IPS-NIHi11 (cell line): ENCODE measurements at places on chromosomes 1 and 21.

DNA sequence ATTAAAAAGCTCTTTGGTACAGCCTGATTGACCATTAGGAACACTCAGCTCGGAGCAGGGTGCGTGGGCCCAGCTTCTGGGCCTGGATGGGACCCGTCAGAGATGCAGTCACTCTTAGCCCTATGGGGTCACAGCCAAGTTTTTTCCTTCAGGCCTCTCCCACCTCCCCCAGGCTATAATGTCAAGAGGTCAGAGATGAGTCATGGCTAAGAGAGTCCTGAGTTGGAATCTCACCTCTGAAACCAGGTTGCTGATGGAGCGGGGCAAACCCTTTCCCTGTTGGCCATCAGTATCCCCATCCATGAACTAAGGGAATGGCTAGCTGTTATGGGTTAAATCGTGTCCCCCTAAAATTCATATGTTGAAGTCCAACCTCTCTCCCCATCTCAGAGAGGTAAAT is 195.9 kb upstream of the POU3F1 start:
- no peak for DNase-seq

- DNase-seq = no peak
Observed at GRCh38 chr1:87794788-87795614, 466.3 kb downstream of the LMO4 start.

GRCh38 chr1:101444381-101444780 is 207.6 kb downstream of the S1PR1 start:
- no peak for DNase-seq

DNA sequence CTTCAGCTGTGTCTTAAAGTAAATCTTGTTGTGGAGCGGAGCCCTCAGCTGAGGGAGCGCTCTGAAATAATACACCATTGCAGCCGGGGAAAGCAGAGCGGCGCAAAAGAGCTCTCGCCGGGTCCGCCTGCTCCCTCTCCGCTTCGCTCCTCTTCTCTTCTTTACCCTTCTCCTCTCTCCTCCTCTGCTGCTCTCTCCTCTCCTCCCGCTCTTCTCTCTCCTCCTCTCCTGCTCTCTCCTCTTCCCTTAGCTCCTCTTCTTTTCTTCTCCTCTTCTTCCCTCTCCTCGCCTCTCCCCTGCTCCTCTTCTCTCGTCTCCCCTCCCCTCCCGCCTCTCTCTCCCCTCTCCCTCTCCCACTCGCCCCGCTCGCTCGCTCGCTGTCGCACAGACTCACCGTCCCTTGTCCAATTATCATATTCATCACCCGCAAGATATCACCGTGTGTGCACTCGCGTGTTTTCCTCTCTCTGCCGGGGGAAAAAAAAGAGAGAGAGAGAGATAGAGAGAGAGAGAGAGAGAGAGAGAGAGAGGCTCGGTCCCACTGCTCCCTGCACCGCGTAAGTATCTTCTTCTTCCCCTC is at the start of gene PROX1:
PROX1 (plus strand) TSS at position 47 of the 580 bp plus-strand sequence. CDS start 8,563 bp downstream, outside the sequence.
- DNase-seq = no peak

GRCh38 chr1:97281962-97282361 is 560.4 kb downstream of the PTBP2 start:
- no peak for DNase-seq

- DNase-seq = no peak
Observed at GRCh38 chr1:5189384-5189783, 535.0 kb downstream of the AJAP1 start.

DNA sequence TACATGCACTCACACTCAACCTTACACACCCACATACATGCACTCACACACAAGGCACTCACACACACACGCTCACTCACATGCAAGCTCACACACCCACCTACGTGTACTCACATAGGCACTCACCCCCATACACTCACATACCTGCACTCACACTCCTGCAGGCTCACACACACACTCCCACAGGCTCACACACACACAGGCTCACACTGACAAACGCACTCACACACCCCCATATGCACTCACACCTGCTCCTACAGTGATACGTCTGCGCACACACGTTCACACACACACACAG is 19.1 kb upstream of the TMEM52 start:
- DNase-seq = no peak

DNA sequence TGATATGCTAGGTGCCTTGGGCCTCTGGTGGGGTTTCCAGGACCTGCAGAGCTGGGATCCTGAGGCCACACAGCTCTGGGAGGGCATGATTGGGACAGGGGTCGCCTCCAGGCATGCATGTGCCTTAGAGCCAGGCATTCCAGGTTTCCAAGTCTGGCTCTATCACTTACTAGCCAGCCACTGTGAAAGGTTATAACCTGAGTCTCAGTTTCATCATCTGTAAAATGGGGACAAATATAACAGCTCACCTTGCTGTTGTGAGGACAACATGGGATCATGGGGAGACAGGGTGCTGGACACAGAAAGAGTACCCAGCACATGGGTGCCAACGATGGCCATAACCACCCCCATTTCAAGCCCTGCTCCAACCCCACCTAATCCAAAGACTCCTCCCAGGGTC is 2.7 kb downstream of the CHI3L1 start:
- no peak for DNase-seq

DNA sequence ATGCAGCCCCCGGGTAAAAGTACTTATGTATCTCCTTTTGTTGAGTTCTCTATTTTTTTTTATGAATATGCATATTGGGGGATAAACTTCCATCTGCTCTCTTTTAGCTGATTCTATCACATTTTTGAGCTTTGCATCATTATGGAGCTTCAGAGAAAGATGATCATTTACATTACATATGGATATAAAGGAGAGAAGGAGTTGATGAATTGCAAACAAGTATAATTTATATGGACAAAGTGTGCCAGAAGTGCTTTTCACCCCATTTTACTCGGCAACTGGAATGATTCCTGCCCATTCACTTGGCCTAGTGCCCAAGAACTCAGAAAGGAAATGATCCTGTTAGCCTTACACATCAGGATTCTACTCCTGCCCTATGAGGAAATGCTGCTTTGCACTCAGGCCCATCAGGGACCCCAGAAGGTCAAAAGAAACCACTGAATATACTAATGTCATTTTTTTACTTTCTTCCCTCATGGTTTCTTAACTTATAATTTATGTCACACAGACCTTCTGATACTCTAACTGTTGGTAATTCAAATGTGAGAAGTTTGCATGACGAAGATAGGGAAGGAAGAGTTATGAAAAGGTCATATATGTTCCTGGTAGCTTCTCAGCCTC is 65.6 kb downstream of the SAMSN1 start:
- no peak for DNase-seq

DNA sequence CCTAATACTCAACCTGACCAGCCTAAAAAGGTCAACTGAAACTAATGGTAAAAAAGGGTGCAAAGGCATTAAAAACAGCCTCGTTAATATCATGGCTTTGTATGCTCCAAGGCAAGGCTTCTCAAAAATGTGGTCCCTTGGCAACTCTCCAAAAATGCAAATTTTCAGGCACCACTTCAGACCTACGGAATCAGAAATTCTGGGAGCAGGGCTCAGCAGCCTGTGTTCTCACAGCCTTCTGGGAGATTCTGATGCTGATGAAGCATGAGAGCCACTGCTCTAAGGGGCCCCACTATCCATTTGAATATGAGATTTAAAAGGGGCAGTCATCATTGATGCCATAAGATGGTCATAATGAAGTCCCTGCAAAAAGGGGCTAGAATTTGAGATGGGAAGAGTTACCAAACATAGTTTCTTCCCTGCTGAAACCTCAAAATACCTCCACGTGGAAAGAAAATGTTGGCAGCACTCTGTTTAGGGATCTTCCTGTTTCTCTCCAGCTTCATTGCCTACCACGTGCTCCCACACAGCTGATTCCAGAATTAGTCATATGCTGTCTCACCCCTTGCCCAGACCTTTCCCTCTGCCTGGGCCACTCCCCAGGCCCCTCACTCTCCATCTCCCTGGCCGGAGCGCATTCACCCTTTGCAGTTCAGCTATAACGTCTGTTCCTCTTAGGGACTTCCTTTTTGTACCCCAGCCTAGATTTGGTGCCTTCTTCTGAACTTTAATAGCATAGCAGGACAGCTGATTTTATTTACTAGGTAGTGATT is 46.7 kb downstream of the PHC2 start:
- no peak for DNase-seq

GRCh38 chr21:20789729-20790500 is 208.3 kb upstream of the NCAM2 start:
- DNase-seq = peak; percentile 50

DNA sequence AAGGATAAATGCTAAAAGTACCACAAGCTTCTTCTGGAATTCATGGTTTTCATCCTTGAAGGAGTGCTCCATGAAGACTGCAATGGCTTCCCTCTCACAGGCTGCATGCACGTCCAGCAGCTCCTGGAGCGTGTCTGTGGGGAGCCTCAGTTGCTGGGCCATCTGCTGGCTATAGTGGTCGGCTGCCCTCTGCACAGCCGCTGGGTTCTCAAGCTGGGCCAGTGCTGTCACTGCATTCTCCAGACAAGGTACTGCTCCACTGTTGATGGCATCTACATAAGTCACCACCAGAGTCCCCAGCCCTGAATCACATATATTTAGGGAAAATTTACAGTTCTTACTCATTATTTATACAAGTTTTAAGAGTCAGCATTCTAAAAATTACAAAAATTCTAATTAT is 8.7 kb downstream of the GBP4 start:
- no peak for DNase-seq

GRCh38 chr21:42411891-42412635 is 8.4 kb downstream of the UBASH3A start:
- DNase-seq = peak; percentile 41

DNA sequence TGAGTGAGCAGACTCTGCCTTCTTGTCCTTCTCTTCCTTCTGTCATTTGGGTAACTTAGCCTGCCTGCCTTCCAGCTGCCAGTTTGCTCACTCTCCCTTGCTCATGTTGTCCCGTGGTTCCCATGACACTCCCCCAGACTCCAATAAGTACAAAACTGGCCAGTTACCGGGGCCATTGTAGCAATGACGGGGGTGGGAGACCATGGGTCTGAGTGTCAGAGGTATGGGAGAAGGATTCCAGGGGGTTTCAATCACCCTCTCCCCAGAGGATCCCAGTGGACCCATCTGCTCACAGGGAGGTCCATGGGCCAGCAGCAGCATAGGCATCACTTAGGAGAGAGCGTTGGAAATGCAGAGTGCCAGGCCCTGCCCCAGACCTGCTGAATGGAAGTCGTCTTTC is 51.3 kb downstream of the CAPN9 start:
- DNase-seq = no peak

- DNase-seq = no peak
Observed at GRCh38 chr1:213060836-213061235, 9.8 kb downstream of the RPS6KC1 start.

- DNase-seq = peak; percentile 38
Observed at GRCh38 chr1:117093870-117094621, 27.5 kb downstream of the TRIM45 start.

DNA sequence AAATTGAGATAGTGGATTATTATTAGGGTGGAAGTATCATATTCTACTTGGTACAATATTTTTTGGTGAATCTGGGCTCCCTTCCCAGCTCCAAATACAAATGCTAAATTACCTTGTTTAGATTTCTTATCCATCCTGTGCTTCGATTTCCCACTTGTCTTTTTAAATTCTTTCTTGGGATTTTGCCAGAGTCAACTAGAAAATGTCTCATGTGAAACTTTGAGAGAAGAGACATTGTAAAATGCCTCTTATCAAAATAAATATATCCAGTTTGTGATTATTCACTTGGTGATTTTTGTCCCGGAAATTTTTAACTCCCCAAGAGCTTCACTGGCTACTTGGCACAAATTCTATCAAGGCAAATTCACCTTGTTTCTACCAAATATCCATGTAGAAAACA is 202.0 kb downstream of the FMN2 start:
- no peak for DNase-seq

GRCh38 chr1:200367841-200368534 is 41.8 kb downstream of the ZNF281 start:
- no peak for DNase-seq

DNA sequence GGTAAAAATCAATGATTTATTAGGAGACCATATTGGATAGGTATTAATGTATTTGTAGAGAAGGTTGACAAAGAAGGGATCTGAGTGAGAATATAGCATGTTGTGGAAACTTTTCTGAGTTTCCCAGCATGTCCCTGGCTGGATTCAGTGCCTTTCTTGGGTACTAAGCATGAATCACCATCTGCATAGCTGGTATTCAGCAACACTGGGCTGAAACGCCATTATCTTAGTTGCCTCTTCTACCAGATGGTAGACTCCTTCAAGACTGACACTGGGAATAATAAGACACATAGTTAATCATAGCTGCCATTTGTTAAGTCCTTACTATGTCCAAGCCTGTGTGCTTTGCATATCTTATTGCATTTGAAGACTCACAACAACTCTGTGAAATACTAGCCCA is 45.5 kb downstream of the ATP5PF start:
- DNase-seq = no peak

DNA sequence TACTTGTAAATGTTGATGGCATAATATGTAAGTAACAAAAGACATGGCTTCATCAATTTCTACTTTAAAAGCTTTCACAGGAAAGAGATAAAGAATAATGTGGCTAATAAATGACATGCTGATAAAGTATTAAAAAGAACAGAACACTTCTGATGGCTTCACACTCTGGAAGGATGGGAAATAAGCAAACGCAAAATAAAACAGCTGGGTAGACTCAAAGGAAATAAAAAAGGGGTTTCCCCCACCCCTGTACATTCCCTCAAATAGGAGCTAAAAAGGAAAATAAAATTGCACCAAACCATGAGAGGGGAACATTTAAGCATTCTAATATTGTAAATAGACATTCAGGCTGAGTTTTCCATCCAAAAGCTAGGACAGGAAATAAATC is 27.0 kb upstream of the DYRK1A start:
- DNase-seq = no peak

GRCh38 chr1:102861247-102861646 is 247.1 kb downstream of the COL11A1 start:
- no peak for DNase-seq

DNA sequence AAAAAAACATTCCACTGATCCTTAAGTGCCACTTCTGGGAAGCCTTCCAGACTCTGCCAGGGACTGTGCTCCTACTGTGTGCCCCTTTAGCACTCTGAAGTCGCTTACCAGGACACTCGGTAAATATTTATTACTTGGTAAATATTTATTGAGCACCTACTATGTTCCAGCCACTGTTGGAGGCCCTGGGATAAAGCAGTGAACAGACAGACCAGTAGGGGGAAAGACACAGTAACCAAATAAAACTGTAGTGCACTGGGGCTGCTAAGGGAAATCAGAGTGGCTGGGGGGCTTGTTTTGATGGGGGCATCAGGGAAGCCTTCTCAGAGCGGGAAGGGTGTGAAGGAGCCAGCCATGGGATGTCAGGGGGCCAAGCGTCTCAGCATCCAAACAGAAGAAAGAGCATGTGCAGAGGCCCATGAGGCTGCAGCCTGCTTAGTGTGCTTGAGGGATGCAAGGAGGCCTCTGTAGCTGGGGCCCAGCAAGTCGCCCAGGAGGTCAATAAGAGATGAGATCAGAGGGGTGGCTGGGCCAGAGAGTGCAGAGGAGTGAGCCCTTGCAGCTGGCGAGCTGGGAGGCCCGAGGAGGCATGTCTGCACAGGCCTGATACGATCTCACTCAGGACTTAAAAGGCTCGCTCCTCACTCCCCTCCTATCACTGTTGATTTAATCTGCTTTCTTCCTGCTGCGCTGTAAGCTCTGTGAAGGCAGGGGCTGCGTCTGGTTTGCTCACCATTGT is 28.6 kb downstream of the KAZN start:
- DNase-seq = peak; percentile 23

- no peak for DNase-seq
Observed at GRCh38 chr1:246781212-246781611, 57.0 kb downstream of the SCCPDH start.

- DNase-seq = no peak
Observed at GRCh38 chr21:38645282-38645681, 147.0 kb upstream of the ERG start.

GRCh38 chr1:72283307-72284083 is 1.2 kb upstream of the NEGR1 start:
- DNase-seq = peak; percentile 36

GRCh38 chr1:204478921-204479320 is 15.7 kb downstream of the PIK3C2B start:
- DNase-seq = no peak
